ENCODE measurements at places on chromosomes 6 and 20. TPM values are rescaled to one million over a fixed set of nuclear protein-coding genes. Genes with fewer than 3 reads are reported as not detected.

FRS3 gene
- total RNA-seq = 0.89 TPM

GSS gene
- total RNA-seq = 63.9 TPM

SLC29A1 gene
- 37.0 TPM for total RNA-seq

SLC22A7 gene
- not detected for total RNA-seq

ATP6V1G2 gene
- total RNA-seq = 0.13 TPM

SLC22A3 gene
- total RNA-seq = not detected

PRKN gene
- total RNA-seq = 0.39 TPM

PLAGL1 gene
- 3.0 TPM for total RNA-seq

OOEP gene
- total RNA-seq = 0.13 TPM

CTCFL gene
- total RNA-seq = not detected

CAP2 gene
- 0.63 TPM for total RNA-seq

HTR1E gene
- not detected for total RNA-seq

ZSCAN16 gene
- 10.5 TPM for total RNA-seq

KHDC1 gene
- under 0.01 TPM for total RNA-seq

SIRPD gene
- not detected for total RNA-seq

RNGTT gene
- total RNA-seq = 8.9 TPM

SYNDIG1 gene
- total RNA-seq = not detected

BEND6 gene
- under 0.01 TPM for total RNA-seq

GABRR2 gene
- total RNA-seq = 0.13 TPM

PRR18 gene
- not detected for total RNA-seq

CST7 gene
- not detected for total RNA-seq

BCAS1 gene
- total RNA-seq = not detected

SYNE1 gene
- total RNA-seq = 62.8 TPM

SPINT3 gene
- not detected for total RNA-seq

CD164 gene
- total RNA-seq = 122 TPM

TP53TG5 gene
- not detected for total RNA-seq

TNFRSF6B gene
- total RNA-seq = 15.4 TPM

SIRPB2 gene
- total RNA-seq = 0.13 TPM

RAET1L gene
- not detected for total RNA-seq

MEI4 gene
- not detected for total RNA-seq

ASIP gene
- total RNA-seq = not detected
